ENCODE measurements at places on chromosomes 2 and 18.
A peak's percentile ranks its signal among the peaks of the same experiment; 100 is the strongest.

- DNase-seq = no peak
These were observed 106.6 kb downstream of the MAPK4 start for GRCh38 chr18:50666536-50666935.

GRCh38 chr2:31931916-31932315, 78.9 kb downstream of the MEMO1 start:
- DNase-seq = no peak

GRCh38 chr2:70679259-70679658, 88.7 kb downstream of the ADD2 start:
- DNase-seq = no peak

DNA sequence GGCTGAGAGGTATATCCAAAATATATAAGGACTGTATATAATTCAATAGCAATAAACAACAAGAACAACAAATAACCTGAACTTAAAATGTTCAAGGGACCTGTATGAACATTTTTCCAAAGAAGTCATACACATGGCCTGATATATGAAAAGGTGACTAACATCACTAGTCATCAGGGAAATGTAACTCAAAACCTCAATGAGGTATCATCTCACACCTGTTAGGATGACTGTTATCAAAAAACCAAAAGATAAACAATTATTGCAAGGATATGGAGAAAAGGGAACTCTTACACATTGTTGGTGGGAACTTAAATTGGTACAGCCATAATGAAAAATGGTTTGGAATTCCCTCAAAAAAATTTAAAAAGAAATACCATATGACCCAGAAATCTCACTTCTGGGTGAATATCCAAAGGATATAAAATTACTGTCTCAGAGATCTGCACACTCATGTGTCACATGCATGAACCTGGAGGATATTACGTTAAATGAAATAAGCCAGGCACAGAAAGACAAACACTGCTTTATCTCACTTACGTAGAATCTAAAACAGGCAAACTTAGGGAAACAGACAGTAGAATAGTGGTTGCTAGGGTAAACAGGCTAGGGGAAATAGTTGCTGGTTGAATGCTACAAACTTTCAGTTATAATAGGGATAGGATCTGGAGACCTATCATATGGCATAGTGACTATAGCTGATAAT, 334.5 kb upstream of the MMADHC start:
- no peak for DNase-seq

DNA sequence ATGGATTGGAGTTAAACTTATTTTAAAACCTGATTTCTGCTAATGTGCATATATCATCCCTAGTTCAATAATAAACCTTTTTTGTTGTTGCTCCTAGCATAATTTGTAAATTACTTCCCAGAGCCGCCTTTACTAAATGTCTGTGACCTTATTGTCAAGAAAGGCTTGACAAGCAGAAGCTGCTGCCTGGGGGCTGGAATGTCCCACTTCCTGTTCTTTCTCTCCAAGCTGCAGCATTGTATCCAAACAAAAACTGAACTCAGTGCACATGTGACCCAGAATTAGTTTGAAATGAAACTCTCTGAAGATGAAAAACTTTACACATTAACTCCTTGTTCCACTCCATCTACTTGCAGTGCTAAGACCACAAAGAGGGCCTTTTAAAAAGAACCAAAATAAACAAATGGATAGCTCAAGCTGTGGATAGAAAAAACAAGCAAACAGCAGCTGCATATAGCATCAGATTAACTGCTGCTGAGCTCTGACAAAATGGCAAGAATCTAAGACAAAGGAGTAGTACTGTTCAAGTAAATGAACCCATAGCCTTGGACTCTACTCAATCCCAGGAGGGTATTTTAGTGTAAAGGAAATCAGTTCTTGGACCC, 99.8 kb upstream of the NEUROD1 start:
- no peak for DNase-seq

GRCh38 chr2:40751981-40752380, 300.1 kb upstream of the SLC8A1 start:
- no peak for DNase-seq

GRCh38 chr2:168519534-168520308, 63.6 kb downstream of the CERS6 start:
- DNase-seq = no peak

GRCh38 chr18:5527603-5528002, 16.2 kb downstream of the EPB41L3 start:
- DNase-seq = no peak

DNA sequence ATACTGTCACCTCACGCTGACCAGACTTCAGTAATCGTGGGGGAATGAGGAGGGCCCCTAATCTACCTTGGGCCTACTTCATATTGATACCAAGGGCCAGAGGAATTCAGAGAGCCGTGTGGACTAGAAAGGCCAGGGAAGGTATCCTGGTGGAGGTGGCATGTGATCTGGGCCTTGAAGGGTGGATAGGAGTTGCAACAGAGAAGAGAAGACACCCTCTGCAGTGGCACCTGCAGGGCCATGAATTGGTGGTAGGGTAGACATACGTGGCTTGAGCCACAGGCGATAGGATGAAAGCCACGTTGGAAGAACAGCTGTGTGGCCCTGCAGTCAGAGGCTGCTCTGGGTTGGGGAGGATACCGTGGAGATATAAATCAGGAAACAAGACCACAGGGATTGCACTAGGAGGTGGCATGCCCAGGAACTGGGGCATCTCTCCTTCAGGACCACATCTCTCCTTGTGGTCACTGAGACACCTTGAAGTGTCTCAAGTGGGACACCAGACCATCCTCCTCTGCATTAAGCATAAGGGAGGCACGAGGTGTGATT, 141.4 kb downstream of the CYP26B1 start:
- DNase-seq = no peak

- DNase-seq = no peak
These were observed 185.7 kb downstream of the SMAD7 start for GRCh38 chr18:48765053-48765452.

GRCh38 chr2:102141970-102142828, at the start of gene IL1R1:
Gene IL1R1 (plus strand): TSS chr2:102142746. CDS start chr2:102157725, 14,979 bp downstream.
- DNase-seq = peak; percentile 90

DNA sequence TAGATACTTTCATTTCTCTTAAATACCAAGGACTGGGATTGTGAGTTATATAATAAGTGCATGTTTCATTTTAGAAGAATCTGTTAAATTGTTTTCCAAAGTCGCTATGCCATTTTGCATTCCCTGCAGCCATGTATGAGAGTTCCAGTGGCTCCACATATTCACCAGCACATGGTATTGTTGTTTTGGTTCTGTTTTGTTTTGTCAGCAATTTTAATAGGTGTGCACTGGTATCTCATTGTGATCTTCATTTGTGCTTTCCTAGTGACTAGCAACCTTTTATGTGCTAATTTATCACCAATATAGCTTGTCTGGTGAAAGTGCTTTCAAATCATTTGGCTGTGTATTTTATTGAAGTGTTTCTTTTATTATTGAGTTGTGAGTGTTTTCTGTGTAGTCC, 278.9 kb downstream of the ZNF516 start:
- DNase-seq = no peak

DNA sequence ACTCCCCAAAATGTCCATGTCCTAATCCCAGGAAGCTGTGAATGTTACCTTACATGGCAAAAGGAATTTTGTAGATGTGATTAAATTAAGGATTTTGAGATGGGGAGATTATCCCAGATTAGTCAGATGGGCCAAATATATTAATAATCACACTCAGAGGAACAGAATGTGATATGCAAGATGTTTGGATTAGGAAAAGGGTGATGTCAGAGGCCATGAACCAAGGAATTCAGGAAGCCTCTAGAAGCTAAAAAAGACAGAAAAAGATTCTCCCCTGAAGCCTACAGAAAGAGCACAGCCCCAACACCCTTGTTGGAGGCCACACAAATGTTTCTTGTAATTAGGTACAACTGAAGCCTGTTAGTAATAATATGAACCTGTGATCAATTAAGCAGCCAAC, 13.1 kb downstream of the TMEM131 start:
- no peak for DNase-seq

GRCh38 chr2:1936427-1936980, 192.2 kb upstream of the PXDN start:
- no peak for DNase-seq

DNA sequence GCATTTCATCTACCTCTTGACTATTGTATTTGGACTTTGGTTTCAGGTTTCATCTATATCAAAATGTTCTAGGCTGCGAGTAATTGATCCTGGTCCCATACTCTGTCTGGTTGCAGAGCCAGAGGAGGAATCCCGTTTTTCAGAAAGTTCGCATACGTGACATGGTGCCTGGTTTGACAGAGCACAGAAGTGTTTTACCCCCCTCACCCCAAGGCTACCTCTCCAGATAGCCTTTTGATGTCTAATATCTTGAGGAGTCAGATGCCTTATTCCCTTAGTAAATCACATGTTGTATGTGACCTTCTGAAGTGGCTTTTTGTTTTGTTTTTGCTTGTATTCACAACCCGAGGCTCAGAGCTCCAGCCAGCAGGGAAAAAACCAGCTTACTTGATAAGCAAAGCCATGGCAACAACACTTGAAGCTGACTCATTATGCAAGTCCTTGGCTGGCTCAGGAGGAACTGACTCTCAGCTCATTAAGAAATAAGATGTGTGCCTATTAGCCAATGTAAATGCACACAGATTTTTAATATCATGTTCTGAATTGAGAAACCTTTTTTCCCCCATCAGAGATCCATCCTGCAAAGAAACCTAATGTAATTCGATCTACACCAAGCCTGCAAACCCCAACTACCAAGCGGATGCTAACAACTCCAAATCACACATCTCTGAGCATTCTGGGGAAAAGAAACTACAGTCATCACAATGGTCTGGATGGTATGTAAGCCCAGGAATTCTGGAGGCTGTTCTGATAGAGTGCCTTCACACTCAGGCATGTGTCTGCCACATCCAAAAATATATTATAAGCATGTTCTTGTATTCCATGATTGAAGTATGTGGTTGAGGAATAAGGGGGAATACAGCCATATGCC, 41.4 kb downstream of the OXER1 start:
- peak; percentile 37 for DNase-seq

DNA sequence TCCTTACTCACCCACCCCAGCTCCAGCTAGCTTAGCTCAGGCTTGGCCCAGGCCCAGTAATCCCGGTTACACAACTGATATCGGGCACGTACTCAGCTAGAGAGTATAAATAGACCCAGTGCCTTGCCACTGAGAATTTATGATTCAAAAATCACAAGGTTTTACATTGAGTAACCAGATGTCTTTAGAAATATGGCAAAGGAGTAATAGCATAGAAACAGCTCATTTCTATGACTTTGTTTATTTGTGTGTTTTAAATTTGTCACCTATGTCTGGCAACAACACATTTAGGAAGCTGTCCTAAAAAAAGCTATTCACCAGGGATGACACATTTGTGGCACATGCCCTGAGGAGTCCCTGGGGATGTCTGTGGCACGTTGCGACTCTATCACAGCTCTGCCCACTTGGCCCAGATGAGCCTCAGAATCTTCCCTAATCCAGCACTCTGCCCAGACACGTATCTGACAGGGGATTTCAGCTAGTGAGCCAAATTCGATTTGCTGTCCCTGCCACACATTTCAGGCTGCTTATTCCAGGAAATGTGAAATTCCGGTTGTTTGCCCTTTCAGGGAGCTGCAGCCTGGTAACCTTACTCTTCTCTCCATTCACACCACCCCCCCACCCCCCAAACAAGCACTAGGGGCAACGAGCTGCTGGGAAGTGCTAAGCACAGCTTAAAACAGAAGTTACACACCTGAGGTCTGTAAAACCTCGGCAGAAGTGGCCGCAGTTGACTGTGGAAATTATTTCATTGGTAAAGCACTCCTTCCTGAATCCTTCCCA, 85.4 kb upstream of the ZCCHC2 start:
- no peak for DNase-seq

DNA sequence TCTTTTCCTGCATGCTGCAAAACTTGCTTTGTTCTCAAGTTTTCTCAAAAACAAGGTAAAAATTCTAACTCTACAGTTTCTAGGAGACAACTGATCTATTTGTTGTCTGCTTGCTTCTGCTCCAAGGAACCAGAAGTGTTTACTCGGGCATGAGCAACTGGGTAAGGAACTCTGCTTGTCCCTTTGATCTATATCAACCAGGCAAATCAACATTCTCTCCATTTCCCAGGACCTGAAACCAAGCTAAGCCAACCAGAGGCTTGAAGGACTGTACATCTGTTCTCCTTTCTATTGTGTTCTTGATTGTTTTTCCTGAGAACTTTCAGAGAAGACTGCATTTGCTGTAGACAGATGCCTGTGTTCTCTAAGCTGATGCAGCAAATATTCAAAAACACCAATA, 335.0 kb upstream of the KCNH7 start:
- DNase-seq = no peak

- DNase-seq = no peak
These were observed 74.1 kb upstream of the SMAD7 start for GRCh38 chr18:49024804-49025421.

DNA sequence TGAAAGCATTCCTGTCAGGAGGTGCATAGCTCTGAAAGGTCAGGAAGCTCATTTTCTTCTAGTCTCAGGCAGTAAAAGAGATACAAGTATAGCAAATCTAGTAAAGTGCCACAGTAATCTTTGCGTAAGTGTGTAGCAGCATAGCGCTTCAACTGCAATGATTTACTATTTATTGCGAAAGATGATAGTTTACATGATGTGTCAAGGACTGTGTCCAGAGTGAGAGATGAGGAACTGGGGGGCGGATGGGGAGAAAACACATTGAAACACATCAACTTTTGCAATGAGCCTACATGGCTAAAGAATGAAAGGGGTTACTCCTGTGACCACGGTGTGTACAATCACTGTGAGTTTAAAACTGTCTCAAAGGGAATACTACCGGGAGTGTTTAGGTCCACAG, 644.4 kb downstream of the GALR1 start:
- DNase-seq = no peak

DNA sequence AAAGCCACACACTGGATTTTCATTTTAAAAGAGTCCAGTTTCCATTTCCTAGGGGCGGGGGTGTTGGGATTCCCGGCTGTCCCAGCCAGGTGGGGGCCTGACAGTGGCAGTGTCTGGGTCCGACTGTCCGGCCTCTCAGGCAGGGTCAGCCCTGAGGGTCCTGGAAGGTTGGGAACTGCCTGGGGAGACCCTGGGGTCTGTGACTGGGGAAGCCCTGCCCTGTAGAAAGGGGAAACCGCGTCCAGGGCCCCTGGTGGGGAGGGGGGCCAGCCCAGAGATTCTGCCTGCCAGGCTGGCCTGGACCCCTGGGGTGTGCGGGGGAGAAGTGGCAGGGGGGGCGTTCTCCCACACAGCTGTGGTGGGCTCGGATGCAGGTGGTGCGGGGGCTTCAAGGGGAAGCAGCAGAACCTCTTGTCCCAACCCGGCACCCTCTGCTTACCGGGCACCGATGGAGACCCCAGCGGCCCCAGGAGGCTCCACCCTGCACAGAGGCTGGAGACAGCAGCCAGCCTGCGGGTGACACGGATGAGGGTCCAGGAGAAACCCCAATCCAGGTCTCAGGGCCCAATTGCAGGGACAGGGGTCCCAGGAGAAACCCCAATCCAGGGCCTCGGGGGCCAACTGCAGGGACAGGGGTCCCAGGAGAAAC, 4.9 kb downstream of the RTP5 start:
- no peak for DNase-seq

GRCh38 chr2:47196046-47196445, 40.9 kb upstream of the STPG4 start:
- DNase-seq = no peak

- DNase-seq = no peak
These were observed 293.8 kb upstream of the VWC2L start for GRCh38 chr2:214117054-214117453.
